ENCODE measurements at places on chromosomes 12 and 14. TPM values are rescaled to one million over a fixed set of nuclear protein-coding genes. Genes with fewer than 3 reads are reported as not detected.

TDP1 gene
- total RNA-seq, result 13.6 TPM

ITGB7 gene
- 2.3 TPM for total RNA-seq

SLC25A47 gene
- total RNA-seq, result not detected

SETD1B gene
- 20.7 TPM for total RNA-seq

RHNO1 gene
- total RNA-seq, result 7.1 TPM

DNA sequence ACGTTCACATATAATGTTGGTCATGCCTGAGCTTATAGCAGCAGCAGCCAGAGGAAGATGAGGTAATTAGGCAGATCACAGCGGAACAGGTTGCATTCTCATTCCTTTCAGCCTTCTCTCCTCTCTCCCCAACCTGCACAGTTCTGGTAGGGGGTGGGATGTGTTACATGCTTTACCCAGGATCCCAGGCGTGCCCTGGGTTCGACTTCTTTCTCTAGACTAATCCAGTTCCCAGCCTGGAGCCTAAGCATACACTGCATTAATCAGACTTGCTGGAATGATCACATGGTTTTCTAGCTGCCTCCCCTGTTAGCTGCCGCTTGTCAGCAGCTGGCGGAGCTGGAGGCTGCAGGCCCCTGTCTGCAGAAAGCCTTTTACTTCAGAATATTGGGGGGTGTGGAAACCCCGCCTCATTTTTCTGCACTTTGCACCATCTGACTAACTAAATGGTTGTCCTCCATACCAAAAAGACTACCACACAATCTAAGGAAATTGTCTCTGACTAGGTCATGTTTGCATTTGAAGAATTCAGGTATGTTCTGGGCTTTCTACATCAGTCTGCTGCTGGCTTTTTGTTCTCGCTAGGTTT is 46.0 kb upstream of the EVL start:
- no peak for DNase-seq

GRCh38 chr12:49961111-49961922 is at the start of gene AQP5:
Gene AQP5, plus strand, starts transcription at chr12:49961872. Its CDS starts 146 bp downstream, at chr12:49962018.
- DNase-seq, result no peak

GRCh38 chr12:132456186-132456943 is 33.6 kb upstream of the FBRSL1 start:
- DNase-seq, result no peak

GRCh38 chr12:114783089-114783618 is 99.2 kb upstream of the TBX3 start:
- DNase-seq, result no peak

DNA sequence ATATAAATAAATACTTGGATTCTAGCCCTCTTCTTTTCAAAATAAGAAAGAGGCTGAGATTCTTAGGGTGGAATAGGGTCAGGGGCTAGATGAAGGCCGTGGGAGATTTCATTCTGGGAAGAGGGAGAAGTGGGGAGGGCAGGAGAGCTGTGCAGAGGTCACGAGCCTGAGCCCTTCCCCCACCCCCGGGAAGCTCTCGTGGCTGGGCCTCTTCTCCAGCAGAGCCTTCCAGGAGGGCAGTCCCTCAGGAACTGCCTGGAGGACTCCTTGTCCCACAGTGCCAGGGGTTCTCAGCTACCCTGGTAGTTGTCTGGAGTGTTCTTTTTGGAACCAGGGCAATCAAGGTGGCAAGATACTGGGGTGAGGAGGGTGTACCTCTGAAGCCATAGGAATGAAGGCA is 94.0 kb downstream of the ESR2 start:
- no peak for DNase-seq

Data from mesenteric fat pad (tissue), 1 donor.